ENCODE measurements at places on chromosomes 6 and 20.

- DNase-seq: no peak
Observed at GRCh38 chr6:167090171-167090570, 32.7 kb upstream of the CCR6 start.

DNA sequence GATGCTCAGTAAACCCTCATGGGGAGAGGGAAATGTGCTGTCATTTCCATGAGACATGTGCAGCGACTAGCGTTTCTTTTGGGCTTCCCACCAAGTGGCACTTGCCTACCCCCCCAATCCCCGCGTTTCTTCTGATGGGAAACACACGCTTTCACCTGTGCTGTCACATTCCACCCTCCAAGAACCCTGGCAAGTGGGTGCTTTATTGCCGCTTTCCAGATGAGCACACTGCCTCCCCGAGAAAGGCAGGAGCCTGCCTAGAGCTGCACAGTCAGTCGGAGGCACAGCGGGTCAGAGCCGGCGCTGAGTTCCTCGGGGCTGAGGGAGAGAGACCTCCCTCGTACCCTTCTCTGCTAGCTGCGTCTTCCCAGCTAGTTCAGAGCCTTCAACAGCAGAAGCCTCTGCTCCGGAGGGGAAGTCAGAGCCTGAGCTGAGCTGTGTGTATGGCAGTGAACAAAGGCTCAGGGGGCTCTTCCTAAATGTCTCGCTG lies 12.3 kb upstream of the CCDC167 start:
- no peak for DNase-seq

GRCh38 chr20:13670160-13670559 lies 31.4 kb upstream of the TASP1 start:
- DNase-seq: no peak

DNA sequence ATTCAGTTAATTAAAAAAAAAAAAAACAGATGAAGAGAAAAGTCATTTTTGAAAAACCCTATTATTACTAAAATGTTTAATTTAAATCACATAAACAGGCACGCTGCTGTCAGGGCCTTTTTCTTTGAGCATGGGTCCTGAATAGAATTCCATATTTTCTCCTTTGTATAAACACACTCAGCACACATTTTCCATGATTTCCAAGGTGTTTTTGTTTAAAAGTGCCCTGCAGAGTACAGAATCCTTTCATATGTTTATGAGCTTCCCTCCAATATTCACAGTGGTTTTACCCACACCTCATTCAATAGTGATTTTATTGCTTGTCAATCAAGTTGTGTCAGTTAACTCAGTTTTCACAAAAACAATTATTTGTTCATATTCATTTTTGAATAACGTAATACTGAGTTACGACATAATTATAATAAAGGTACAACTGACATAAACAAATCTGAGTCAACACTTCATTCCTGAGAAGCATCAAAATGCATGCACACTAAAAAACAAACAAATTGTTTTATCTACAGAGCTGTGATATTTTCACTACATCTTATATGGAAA lies 15.2 kb downstream of the SLC35B3 start:
- no peak for DNase-seq

- DNase-seq: no peak
Observed at GRCh38 chr6:108947114-108947854, 99.1 kb downstream of the ARMC2 start.

- no peak for DNase-seq
Observed at GRCh38 chr20:3613821-3614440, 49.3 kb downstream of the GFRA4 start.

DNA sequence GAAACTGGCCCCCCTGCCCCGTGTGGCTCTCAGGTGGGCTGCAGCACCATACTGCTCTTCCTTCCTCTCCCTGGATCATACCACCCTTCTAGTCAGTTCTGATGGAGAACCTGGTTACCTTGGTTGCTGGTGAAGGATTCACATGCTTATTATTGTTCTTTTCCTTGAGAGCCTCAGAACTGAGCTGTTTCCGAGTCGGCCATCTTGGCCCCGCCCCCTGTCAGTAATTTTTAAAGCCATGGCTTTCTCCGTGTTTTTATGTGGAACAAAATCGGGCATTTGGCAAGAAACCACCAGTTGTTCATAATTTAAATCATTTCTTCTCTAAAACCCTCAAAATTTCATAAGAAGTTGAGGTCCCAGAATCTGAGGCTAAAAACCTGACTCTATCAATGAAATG lies 493.8 kb downstream of the NKAIN2 start:
- no peak for DNase-seq

DNA sequence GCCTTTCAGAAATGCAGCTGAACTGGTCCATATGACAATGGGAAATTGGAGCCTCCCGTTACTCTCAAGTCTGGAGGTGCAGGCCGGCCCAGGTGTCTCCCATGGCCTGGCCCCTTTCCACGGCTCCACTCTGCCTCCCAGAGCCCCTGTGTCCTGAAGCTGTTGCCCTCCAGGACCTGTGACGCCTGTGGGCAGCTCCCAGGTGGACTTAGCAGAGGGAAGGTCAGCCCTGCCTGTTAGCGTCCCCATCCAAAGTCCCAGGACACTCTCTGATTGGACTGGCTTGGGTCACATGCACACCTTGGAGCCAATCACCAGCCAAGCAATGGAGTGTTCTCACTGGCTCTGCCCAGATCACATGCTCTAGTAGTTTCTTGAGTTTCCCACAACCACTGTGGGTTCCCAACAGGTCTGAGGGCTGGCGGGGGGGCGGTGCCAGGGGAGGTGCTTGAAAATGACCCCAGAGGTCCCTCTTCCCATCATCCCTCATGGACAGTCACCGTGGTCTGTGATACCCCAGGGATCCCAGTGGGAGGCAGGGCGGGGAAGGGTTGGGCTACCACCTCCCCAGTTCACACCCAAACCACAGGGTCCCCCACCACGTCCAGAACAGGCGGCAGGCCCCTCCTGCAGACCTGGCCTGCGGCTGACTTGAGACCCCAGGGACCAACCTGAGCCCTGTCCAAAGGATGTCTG lies 135.6 kb downstream of the TAF4 start:
- no peak for DNase-seq

DNA sequence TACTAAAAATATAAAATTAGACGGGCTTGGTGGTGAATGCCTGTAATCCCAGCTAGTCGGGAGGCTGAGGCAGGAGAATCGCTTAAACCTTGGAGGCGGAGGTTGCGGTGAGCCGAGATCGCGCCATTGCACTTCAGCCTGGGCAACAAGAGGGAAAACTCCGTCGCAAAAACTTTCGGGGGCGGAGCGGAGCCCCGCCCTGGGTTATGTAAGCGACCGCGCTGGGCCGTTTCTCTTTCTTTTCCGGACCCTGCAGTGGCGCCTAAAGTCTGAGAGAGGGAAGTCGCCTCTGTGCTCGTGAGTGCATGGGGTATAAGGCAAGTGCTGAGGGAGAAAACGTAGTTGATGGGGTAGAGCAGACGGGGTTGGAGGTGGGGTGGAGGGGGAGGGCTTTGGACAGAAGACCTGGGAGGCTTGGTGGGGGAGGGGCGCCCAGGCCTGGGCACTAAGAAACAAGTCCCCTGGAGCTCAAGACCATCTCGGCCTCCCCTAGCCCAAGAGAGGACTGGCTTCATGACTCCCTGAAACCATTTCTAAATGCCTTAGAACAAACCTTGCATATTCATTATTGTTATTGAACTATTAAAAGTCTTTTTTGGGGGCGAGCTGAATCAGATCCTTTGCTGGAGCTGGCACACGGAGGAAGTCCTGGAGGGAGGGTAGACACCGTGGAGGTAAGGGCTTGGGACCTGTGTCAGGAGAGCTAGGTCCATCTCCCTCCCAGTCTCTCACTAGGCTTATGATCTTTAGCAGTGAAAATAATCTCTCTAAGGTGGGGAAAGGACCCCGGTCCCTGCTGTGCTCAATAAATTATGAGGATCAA lies 2.7 kb upstream of the MICA start:
- DNase-seq: peak; percentile 36

DNA sequence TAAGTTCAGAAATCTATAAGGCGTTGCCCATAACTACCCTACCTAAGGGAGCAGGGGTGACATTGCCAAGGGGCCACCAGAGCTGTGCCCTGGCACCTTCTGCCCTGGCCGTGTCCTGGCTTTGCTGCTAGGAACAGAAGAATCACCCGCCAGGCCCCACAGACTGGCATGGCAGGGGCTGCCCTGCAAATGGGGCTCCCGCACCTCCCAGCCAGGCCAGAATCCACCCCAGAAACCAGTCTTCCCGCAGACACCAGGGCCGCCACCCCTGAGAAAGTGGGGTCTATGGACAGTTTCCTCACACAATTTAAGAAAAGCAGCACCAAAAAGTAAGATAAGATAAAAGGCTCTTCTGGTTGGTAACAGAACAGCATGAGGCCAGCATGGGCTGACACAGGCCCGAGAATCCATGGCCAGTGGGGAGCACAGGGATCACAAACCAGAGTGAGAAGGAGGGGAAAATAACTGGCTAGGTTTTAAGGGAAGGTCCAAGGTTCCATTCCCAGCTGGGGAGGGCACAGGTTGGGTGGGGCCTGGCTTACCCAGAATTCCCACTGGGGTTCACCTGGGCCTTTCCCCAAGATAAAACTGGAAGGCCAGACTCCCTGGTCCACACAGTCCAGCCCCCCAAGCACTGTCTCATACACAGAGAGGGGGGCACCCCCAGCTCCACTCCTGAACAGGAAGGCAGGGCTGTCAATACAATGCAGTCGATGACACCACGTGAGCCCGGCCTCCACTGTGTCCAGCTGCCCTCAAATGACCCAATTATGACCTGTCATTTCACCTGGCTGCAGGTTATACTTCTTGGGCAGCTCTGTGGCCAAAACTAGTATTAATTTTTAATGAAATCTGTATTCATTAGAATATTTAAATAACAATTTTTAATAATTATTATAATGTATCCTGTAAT lies 59.4 kb downstream of the PYGB start:
- DNase-seq: no peak

GRCh38 chr6:158003910-158004700 lies 22.4 kb downstream of the SYNJ2 start:
- DNase-seq: no peak

- DNase-seq: no peak
Observed at GRCh38 chr6:20102397-20103073, 109.7 kb downstream of the MBOAT1 start.

GRCh38 chr6:72857791-72858585 lies 236.1 kb downstream of the KCNQ5 start:
- no peak for DNase-seq

- DNase-seq: peak; percentile 81
Observed at GRCh38 chr6:155174576-155175211, 89.1 kb upstream of the CLDN20 start.

DNA sequence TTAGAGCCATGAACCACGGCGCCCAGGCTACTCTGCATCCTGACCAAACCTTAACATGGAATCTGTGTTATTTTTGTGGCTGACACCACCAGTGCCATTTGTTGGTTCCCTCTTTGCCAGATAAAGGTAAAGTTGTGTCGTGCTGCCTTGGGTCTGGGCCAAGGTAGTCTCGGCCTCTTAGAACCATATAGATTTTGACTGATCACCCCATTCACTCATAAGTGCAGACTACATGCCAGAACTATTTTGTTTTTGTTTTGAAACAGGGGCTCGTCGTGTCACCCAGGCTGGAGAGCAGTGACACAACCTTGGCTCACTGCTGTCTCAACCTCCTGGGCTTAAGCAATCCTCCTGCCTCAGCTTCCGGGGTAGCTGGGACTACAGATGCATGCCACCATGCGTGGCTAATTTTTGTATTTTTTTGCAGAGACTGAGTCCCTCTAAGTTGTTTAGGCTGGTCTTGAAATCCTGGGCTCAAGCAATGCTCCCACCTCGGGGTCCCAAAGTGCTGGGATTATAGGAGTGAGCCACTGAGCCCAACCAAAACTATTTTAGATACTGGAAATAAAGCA lies 19.2 kb upstream of the RIPOR3 start:
- DNase-seq: no peak

GRCh38 chr6:152348116-152348515 lies 289.0 kb downstream of the SYNE1 start:
- no peak for DNase-seq
